Stimulated activated CD4-positive, alpha-beta T cell treated with anti-CD3 and anti-CD28 coated beads, Interleukin-1b, Interleukin-23, amount 100 ng/mL, for 4 hours (primary cell): ENCODE measurements at places on chromosomes 2 and 18.

DNA sequence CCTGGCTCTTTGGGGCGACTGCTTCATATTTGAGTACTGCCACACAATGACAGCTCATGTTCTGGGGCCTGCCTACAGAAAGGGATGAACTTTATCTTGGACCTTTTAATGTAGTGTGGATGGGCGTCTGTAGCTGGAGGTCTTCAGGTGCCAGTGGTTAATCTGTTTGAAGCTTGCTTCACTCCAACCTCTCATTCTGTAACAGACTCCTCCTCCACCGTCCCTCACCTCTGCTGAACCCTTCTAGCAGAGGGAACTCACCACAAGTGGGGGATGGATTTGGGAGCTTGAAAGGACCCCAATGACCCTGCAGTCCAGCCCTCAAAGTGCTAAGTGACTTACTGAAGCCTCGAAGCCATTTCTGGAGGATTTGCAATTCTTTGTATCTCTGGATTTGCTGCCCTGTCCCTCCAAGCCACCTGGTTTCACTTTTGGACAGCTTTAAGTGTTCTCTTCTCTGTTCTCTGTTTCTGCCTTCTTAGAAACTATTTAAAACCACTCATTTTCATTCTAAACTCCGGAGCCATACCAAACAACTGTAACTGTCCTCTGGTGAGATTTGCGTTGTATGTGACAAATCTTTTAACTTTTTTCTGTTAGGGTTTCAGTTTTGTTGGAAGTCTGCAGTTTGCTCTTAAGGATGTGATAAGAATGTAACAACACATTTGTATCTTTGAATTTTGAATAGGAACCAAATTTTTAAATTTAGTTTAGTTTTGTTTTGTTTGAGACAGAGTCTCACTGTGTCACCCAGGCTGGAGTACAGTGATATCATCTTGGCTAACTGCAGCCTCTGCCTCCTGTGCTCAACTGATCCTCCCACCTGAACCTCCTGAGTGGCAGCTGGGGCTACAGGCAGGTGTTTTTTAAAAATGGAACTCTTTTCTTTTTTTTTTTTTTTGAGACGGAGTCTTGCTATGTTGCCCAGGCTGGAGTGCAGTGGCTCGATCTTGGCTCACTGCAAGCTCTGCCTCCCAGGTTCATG, 37.0 kb upstream of the CASP8 start:
- DNase-seq, result no peak

- DNase-seq, result no peak
Observed at GRCh38 chr2:11097038-11097720, 58.1 kb upstream of the SLC66A3 start.

GRCh38 chr2:221370857-221371211, 201.3 kb downstream of the EPHA4 start:
- DNase-seq, result no peak

DNA sequence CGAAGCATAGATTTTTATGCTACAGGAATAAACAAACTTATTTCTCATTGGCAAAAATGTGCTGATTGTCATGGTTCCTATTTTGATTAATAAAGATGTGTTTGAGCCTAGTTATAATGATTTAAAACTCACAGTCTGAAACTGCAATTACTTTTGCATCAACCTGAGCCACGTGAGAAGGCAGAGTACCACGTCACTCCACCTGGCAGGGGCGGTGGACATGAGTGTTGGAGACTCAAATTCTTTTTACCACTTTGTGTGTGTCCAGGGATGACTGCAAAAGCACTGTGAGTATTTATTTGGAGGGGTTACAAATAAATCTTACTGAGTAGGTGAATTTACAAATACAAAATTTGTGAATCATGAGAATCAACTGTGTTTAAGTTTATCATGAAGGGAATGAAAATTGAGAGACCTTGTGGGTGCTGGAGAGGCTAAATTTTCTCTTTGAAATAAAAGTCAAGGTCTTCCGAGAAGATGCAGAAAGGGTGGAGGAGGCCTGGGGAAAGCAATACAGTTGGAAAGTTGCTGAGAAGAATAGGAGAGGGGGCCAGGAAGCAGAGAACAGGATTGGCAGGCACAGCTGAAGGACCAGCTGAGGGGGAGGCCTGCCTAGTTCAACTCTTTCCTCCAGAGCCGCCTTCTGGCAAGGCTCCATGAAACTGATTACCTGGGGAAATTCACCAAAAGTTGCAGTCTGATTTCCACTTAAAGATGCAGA, 316.4 kb downstream of the MYCN start:
- DNase-seq, result no peak

DNA sequence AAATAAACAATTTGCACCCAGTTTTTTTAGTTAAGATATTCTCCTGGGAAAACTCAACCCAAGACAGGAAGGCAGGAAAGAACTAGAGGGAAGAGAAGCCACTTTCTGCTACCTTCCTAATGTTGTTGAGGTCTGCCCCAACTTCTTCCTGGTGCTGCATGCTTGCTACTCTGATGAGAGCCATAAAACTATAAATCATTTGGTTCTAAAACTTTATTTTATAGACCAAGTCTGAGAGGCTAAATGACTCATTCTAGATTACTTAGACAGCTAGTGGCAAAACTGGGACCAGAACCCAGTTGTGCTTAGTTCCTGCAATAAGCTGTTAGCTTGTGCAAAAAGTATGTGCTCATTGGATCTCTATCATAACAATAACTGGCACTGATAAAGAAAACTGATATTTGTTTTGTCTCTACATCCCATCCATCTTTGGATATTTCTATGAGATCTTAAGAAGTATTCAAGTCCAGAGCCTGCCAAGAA, 344.9 kb upstream of the SLC14A2 start:
- no peak for DNase-seq

DNA sequence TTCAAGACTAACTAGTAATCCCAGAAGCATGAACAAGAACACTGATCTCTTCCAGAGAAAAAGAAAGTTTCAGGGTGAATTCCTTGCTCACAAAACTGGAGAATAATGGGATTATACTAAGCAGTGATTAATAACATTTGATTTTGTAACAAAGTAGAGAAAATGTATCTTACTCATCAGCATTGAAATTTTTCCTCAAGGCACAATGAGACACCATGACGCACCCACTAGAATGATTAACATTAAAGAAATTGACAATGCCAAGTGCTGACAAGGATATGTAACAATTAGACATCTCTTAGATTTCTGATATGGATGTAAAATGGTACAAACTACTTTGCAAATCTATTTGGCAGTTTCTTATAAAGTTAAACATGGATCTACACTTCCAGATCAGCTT, 101.1 kb upstream of the EPHA4 start:
- no peak for DNase-seq

DNA sequence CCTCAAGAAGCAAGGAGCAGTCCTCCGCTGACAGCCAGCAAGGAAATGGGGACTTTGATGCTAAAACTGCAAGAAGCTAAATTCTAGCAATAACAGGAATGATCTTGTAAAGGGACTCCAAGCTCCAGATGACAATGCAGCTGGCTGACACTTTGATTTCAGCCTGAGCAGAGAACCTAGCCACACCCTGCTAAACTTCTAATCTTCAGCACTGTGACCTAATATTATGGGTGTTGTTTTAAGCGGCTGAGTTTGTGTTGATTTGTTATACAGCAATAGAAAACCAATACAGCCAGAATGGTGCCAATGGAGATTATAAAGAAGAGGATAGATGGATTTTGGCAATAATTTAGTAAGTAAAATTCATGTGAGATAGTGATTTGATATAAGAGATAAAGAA, 196.7 kb upstream of the SPHKAP start:
- DNase-seq, result no peak

GRCh38 chr2:85852152-85852840, 36.5 kb downstream of the ST3GAL5 start:
- DNase-seq, result no peak

- no peak for DNase-seq
Observed at GRCh38 chr2:160472839-160473251, 20.8 kb downstream of the RBMS1 start.

DNA sequence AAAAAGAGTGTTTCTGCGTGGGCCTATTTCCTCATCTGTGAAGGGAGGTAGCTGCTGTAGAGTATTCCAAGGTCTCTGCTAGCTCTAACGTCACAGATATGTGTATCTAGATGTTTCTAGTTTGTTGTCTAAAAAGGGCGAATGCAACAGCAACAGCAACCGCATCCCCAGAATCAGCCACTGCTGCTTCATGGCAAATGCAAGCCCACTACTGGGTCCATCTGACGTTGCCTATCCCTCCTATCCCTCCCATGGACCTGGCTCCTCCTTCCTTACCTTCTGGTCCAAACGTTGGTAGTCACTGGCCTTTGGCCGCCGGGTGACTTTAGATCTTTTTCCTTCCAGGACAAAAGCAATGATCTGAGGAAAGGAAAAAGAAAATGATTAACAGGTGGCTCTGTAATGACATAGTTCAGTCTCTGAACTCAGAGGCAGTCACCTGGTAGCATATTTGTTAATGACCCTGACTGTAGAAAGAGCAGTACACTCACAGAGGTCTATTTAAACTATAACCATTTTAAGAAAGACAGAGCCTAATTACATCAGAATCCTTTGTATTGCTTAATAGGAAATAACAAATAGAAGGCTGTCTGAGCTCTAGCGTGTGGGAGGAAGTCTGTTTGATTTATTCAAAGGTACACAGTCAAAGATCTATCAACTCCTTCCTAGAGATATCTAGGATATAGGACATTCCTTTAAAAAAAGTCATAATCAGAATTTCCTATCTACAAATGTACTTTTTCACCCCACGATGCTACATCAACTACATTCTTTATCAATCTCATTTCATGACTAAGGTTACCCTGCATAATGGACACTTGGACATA, 2.9 kb downstream of the TGOLN2 start:
- no peak for DNase-seq
